Stimulated activated CD4-positive, alpha-beta T cell treated with anti-CD3 and anti-CD28 coated beads, Interleukin-15, amount 100 ng/mL, for 1 hour (primary cell): ENCODE measurements at places on chromosomes 1 and 21.
A peak's percentile ranks its signal among the peaks of the same experiment; 100 is the strongest.

DNA sequence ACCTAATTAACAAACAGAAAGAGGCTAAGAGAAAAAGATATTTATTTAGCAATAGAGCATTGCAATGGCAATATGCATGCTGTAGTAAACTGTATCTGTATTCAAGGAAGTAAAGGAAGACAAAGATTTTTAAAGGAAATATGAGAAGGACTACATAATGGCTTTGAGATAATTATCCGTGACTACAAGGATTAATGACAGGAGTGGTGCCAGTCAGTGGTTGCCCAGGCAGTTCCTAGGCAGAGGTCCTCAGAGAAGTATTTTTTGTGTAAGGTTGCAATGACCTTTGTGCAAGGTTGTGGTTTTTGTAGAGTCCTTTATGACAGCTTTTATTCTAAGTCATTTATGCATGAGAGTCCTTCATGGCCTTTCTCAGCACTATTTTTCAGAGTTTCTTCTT, 711.1 kb upstream of the CHRM3 start:
- DNase-seq = no peak

- DNase-seq = no peak
Measured at GRCh38 chr1:28560886-28561285, 8.0 kb downstream of the TRNAU1AP start.

DNA sequence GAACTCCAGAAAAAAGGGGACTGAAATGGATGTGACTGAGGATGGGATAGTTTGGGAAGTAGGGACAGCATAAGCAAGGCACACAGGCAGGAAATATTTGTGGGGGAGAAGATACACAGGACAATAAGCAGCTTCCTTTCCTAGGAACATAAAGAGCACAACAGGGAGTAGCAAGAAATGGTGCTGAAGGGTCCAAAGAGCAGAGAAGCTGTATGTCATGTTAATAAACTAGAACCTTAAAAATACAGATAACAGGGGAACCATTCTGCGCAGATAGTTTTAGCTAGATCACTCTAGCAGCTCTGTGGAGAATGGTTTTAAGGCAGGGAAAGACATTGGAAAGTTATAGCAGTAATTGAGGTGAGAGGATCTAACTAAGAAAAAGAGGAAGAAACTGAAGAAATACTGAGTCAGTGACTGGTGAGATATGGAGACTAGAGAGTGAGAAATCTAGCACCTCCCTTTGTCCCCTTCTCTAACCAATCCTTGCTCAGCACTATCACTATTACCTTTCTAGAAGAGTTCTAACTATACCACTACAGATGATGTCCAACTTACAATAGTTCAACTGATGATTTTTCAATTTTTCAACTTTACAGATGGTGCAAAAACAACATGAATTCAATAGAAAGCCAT, 95.0 kb downstream of the CDC42BPA start:
- no peak for DNase-seq

DNA sequence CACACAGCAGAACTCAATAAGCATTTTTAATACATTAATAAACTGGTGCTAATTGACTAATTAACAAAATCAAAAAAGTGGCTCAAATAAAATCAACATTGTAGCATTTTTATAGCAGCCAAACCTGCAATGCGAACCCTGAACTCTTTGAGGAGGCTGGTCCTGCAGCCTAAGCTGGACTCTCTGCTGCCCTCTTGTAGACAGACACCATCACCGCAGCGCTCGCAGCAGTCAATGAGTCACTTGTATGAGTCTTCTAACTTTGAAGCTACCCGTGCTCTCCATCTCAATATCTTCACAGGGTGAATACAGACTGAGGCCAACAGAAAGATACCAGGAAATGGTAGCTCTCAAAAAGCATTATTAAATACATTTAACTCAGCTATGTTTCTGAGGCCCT, 9.7 kb upstream of the KRTAP7-1 start:
- DNase-seq = peak; percentile 21
